ENCODE measurements at places on chromosomes 7 and 10.

GRCh38 chr10:6279540-6280267 lies 77.0 kb downstream of the PFKFB3 start:
- peak; percentile 51 for DNase-seq

DNA sequence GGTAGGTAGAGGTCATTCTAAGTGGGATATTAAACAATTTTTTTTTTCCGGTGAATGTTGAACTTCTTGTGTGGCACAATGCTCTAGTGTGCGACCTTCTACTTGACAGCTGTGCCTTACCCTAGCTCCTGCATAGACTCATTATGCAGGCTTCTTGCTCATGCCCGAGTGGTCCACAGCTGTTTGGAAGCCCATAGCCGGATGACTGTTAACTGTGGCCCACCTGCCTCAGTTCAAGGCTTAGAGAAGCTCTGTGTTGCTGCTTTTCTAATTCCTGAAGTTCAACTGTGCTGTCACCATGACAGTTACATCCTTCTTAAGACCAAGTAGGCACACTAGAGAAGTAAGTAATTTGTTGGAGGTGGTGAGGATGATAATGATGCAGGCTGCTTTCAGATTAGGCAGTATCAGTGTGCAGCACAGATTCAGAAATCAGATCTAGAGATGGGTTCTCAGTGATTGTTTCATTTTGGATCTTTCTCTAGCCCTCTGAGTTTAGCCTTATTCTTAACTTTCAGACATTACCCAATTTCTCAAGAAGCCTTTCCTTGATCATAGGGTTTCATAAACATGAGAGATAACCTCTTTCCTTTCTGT lies 278.4 kb downstream of the PHF14 start:
- no peak for DNase-seq

DNA sequence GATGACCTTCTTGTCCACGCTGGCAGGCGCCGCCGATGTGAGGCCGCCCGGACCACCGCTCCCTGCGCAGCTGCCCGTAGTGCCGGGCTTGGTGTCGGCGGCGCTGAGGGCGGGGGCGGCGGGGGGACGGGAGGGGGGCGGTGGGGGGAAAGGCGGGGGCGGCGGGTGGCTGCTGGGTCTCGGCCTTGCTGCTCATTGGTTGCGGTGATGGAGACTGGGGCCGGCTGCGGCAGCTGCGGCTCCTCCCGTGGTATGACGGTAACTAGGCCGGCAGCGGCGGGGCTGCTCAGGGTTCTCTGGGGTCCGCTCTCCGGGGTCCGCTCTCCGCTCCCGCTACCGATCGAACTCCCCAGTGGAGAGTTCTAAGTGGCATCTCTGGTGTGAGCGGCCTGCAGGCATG lies 1.8 kb upstream of the EFCAB10 start:
- DNase-seq = no peak

GRCh38 chr10:107028236-107028635 lies 136.3 kb downstream of the SORCS1 start:
- DNase-seq = no peak
